ENCODE measurements at places on chromosomes 7 and 10.

- DNase-seq, result no peak
Measured at GRCh38 chr7:5429857-5430611, 6.4 kb upstream of the TNRC18 start.

DNA sequence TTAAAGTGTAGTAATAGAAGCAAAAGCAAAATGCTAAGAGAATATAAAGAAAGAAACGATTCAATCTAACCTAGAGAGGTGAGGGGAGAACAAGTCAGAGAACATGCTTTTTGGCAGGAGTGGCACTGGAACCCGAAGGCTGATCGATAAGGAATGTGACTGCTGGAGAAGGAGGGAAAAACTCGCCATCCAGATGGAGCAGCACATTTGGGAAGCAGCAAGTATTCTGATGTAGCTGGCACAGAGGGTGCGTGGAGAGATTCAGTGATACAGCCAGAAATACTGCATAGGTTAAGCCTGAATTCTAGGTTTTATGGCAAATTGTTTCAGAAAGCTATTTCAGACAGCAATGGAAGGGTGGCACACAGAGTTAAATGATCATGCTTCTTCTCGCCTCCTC, 42.0 kb downstream of the USP6NL start:
- DNase-seq, result no peak

GRCh38 chr7:129495987-129496386, 6.3 kb upstream of the SMKR1 start:
- no peak for DNase-seq

DNA sequence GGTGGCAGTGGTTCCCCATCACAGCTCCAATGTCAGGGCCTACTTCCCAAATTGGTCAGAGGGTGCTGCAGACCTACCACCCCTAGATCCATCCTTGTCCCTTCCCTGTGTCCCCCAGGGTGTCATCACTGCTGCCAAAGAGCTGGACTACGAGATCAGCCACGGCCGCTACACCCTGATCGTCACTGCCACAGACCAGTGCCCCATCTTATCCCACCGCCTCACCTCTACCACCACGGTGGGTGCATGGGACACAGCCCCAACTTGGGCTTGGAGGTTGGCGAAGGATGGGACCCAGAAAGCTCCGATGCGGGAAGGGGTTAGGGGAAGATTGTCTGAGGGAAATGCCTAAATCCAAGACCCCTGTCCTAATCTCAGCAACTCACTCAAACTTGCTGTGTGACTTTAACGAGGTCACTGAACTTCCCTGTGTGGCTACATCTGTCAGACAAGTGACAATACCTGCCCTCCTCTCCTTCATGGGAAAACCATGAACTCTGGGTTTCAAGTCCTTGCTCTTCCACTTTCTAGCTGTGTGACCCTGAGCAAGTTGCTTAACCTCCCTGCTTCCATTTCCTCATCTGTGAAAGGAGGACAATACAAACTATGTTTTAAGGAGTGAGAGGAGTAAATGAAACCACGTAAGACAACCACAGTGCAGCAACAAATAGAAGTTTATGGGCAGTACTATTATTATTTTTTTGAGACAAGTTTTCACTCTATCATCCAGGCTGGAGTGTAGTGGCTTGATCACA, 4.9 kb upstream of the VSIR start:
- DNase-seq, result no peak

GRCh38 chr10:104066945-104067344, 18.7 kb downstream of the COL17A1 start:
- DNase-seq, result no peak

- DNase-seq, result no peak
Measured at GRCh38 chr7:102874966-102875365, 37.8 kb upstream of the LRRC17 start.

DNA sequence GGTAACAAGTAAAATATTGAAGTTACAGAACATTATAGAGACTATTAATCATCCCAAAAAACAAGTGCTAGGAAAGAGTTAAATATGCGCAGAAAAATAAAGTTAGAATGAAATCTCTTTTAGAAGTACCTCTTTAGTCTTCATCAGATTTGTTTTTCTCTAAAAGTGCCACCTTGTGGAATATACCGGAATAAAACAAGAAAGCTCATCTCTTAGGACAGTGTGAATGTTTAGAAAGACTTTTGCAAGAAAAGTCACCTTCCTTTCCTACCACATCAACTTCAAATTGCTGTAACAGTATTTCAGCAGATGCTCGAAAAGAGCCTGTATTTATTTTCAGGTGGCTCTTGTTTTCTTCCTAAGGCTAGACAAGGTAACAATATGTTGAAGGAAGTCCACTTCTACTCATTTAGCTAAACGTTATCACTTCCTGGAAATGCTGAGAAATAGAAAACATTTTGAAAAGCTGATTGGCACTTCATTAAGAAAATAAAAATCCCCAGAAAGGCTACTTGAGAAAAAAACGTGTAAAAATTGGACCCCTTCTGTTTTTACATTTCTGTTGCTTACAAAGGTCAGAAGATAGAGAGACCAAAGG, 19.8 kb upstream of the FAM133B start:
- no peak for DNase-seq

- DNase-seq, result no peak
Measured at GRCh38 chr10:106278383-106278782, 886.1 kb downstream of the SORCS1 start.

DNA sequence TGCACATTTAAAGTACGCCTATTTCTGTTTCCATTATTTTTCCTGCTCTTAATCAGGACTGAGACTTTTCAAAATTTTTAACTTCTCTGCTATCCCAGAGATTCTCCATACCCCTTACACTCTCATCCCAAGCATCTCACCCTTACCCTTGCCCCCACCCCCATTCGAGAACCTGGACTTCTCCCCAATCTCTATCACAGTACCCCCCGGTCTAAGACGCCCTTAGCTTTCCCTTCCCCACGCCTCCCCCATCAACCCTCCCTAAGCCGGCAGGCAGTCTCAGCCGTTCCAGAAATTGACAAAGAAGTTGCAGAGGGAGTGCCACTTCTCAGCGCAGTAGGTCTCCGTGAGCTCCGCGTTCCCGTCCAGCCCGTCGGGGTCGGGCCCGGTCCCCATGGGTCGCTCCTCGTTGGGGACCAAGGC, 1.4 kb downstream of the FGFBP3 start:
- DNase-seq, result no peak

DNA sequence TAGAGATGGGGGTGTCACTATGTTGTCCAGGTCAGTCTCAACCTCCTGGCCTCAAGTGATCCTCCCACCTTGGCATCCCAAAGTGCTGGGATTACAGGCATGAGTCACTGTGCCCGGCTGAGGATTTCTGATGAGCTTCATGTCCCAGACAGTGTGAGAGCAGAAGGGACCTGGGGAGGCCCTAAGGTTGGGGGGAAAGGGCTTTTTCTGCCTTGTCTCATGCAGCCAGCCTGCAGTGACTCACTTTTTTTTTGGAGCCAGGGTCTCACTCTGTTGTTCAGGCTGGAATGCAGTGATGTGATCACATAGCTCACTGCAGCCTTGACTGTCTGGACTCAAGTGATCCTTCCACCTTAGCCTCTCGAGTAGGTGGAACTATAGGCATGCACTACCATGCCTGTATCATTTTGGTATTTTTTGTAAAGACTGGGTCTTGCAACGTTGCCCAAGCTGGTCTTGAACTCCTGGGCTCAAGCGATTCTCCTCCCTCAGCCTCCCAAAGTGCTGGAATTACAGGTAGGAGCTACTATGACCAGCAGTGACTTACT, 14.6 kb downstream of the COL26A1 start:
- DNase-seq, result no peak

Measured in stimulated activated CD4-positive, alpha-beta T cell treated with anti-CD3 and anti-CD28 coated beads, Interleukin-4, amount 100 ng/mL, for 4 hours (primary cell).